RWPE2 (cell line): ENCODE measurements at places on chromosomes 11 and 22.
A peak's percentile ranks its signal among the peaks of the same experiment; 100 is the strongest.

DNA sequence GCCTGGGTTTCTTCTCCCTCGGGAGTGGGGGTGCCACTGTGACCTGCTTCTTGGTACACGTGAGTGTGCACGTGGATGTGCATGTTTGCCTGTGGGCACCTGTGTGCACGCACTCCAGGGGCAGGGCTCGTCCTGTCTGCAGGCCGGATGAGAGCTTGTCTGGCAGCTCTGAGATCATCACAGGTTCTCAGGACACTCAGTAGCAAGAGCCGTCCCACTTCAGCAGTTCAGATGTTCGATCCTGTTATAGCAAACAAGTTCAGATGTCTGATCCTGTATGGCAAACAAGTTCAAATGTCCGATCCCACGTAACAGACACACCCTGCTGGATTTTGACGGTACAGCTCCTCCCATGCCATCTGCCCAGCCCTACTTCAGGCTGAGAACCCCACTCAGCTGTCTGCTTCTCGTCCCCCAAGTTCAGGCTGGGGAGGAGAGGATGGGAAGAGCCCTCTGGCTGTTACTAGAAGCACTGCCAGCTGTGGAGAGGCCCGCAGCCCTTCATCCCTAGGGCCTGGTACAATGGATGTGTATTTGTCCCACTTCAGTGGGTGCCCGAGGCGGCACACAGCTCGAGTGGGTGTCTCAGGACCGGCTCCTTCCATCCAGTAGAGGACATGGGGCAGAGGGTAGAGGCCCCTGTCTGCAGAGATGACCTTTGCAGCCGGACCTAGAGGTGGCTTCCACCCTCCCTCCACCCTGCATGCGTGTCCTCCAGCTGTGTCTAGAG lies 1126.9 kb downstream of the BRD1 start:
- DNase-seq, result no peak

DNA sequence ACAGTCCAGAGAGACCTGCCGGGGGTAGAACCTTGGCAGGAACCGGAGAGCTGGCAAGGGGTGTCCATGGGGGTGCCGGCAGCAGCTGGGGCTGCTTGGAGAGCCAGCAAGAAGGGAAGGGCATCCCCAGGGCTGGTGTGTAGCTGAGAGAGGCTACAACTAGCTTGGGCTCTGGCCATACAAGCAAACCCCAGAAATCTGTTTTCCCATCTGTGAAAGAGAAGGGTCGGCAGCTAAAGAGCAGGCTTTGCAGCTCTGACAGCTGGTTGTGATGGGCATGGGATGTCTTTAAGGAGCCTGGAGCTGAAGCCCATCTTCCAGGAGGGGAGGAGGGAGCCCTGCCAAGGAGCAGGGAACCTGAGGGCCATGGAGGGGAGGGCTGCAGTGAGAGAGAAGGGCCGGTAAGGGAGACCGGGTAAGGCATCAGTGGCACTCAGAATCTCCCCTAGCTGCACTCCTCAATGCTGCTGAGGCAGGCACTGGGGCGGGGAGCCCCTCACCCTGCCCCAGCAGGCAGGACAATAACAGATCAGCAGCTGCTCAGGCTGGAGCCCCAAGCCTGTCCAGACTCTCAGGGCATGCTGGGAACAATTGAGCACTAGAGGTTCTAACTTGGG lies 3.9 kb downstream of the CHST1 start:
- no peak for DNase-seq

- no peak for DNase-seq
These were observed 9.2 kb downstream of the POU2AF3 start for GRCh38 chr11:111307472-111308108.

GRCh38 chr11:21421711-21422329 lies 752.4 kb downstream of the NELL1 start:
- no peak for DNase-seq

DNA sequence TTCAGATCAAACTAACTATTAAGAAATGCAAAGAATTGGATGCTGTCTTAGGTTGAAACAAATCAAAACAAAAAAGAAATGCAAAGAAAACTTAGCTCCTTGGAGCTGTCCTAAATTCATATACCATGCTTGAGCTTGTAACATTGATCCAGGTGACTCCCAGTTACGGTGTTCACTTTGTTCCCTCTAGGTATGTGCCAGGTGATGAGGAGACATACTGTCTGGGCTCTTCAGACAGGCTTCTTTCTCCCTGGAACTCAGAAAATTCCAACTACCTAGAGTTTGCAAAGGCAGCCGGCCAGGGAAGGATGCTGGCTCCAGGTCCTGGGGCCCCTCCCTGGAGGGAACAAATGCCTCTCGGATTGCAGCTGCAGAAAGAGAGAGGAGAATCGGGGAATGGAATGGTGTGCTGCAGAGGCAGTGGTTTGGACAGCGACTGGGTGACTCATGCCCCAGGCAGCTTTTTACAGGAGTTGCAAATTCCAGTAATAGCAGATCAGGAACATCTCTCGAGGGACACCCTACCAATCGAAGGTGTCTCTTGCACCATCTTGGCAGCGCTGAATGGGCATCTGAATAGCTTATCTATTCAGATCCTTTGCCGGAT lies 12.3 kb upstream of the ASPHD2 start:
- peak; percentile 85 for DNase-seq

GRCh38 chr11:42824067-42824466 lies 487.7 kb upstream of the API5 start:
- no peak for DNase-seq

DNA sequence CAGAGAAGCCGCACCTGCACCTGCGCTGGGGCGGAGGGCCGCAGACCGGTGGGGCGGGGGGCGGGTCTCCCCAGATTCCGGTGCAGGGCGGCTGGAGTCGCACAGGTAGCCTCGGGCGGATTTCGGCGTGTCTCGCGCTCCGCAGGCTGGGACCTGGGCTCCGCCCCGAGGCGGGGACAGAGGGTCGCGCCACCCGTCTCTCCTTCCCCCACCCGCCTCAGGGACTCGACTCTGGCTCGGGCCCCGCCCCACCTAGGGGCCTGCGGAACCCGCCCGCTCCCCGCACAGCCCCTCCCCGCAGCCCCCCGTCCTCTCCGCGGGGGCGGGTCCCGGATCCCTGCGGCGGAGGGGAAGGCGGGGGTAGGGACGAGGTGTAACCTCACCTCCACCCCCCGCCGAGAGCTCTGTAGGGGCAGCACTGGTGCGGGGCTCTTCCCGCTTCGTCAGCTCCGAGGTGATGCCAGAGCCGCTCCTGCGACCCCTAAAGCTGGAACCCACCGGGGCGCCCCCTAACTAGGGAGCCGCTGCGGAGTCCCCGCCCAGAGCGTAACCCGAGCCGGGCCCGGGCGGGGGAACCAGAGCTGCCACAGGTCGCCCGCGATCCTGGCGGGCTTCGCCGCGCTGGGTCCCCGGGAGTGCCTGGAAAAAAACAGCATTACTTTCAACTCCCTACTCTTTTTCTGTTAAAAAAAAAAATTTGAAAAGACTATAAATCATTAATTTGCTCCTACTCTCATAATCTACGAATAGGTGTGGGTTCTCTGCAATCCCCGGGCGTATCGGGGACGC lies at the start of gene SLC29A2:
TSS of gene SLC29A2 (minus strand) at position 134 of the 789 bp plus-strand sequence. CDS start 169 bp downstream, outside the sequence.
- peak; percentile 94 for DNase-seq

GRCh38 chr22:31825513-31825912 lies 71.7 kb downstream of the DEPDC5 start:
- no peak for DNase-seq

DNA sequence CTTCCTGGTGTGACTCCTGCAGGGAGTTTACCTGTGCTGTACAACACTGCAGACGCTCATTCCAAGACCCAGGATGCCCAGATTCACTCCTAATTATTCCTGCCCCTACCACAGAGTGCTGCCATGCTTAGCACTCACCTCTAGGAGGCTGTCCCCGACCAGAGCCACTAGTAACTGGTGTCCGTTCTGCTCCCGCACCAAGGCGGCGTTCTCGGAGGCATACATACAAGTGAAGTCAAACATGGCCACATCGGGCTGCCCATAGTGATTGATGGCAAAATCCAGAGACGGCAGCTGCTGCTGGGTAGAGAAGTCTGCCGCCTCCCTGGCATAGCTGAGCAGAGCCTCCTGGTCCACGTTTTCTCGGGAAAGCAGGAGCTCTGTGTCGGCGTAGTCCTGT lies 122.3 kb upstream of the BID start:
- no peak for DNase-seq

- no peak for DNase-seq
These were observed 391.1 kb downstream of the TENM4 start for GRCh38 chr11:79049741-79050179.

- peak; percentile 23 for DNase-seq
These were observed 113.0 kb upstream of the FGF3 start for GRCh38 chr11:69931994-69932910.

DNA sequence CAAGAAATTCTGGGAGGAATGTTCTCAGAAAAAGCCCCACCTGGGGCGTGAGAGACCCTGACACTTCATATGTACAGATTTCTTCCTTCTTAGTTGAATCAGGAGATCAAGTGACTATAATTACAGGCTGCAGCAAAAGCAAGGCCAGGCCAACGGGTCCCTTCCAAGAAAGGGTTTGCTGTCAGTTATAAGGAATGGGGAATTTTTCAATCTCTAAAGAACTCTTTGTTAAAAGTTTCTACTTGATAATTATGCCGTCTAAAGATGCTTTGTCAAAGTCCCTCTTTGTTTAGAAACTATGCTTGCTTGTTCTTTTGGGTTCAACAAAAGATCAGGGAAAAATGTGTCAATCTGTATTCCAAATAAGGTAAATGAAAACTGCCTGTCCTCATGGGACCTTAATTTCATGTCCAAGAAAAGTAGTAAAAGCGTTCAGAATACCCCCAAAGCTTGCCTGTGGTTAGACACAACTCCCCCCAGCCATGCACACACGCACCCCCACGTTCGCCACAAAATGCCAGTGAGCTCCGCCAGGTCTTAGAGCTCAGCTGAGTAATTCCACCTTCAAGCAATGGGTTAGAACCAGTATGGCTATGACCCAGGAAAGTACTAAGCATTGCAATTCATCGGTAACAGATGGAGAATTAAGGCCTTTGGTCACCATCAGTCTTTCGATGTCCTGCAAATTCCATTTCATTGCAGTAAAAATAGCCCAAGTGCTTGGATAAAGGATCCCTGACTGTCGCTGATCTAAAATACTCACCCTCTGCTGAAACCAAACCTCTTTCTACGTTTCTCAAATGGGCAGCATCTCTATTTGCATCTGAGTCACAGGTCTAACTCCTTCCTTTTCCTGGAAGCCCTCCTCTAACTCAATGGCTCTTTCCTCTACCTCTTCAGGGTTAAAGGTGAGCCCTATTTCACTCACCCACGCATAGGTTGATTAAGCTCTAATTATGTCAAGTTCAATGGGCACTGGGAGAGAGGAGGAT lies 419.2 kb upstream of the SYN3 start:
- DNase-seq, result no peak

- no peak for DNase-seq
These were observed 4.4 kb downstream of the MTMR3 start for GRCh38 chr22:29887358-29887757.

- DNase-seq, result no peak
These were observed 109.4 kb downstream of the GRIA4 start for GRCh38 chr11:105719073-105719822.

- no peak for DNase-seq
These were observed 17.6 kb downstream of the DGAT2 start for GRCh38 chr11:75786101-75786736.

GRCh38 chr11:126370016-126370415 lies 14.5 kb downstream of the ST3GAL4 start:
- no peak for DNase-seq

DNA sequence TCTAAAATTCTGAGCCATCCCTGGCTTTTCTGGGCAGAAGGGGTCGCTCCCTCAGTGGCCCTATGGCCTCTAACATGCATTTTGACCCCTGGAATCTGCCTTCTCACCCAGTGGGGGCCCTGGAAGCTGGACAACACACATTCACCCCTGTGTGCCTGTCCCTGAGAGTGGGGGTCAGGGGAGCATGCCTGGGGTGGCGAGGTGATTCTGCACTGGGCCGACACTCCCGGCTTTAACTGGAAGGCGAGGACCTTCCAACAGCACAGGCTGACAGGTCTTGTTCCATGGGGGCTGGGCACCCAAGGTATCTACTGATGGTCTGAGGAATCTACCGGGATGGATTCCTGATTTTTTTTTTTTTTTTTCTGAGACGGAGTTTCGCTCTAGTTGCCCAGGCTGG lies 10.7 kb downstream of the PPM1F start:
- no peak for DNase-seq

- DNase-seq, result no peak
These were observed 29.1 kb downstream of the RTL6 start for GRCh38 chr22:44468973-44469372.

DNA sequence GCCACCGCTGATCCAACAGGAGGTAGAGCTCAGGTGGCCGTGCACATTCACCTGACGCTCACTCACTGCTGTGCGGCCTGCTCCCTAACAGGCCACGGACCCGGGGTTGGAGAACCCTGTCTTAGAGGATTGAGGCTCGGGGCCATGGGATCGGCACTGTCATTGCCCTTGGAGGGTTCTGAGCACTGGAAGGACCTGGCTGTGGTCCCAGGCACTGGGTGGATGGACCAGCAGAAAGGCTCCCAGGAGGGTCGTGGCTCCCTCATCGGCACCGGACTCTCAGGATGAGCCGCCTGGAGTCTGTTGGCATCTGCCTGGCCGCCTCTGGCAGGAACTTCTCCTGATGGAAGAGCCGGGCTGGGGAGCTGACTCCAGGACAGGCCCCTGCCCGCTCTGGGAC lies 6.5 kb downstream of the KCNQ1 start:
- DNase-seq, result peak; percentile 53

DNA sequence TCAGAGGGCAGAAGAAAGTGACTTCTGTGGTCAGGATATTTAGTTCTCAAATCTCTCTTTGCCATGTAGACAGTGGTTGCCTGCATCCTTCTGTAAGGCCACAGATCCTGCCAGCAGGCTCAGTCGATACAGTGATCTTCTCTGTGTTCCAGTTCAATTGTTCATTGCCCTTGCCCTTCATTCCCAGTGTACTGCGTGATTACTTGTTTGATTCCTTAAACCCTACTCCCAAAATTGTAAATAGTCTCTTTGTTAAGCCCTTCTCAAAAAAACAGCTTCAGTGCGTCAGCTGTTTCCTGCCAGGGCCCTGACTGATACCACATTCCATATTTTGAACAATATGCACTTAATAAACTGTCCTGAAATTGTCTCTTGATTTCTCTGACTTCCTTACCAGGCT lies 9.3 kb upstream of the TYR start:
- no peak for DNase-seq

- no peak for DNase-seq
These were observed 97.7 kb downstream of the MPPED2 start for GRCh38 chr11:30488304-30488998.

GRCh38 chr22:44661659-44662569 lies 40.1 kb upstream of the PRR5 start:
- no peak for DNase-seq
